Stimulated activated naive CD8-positive, alpha-beta T cell treated with anti-CD3 and anti-CD28 coated beads, Interleukin-15, amount 100 ng/mL, for 72 hours (primary cell): ENCODE measurements at places on chromosomes 5 and 9.

DNA sequence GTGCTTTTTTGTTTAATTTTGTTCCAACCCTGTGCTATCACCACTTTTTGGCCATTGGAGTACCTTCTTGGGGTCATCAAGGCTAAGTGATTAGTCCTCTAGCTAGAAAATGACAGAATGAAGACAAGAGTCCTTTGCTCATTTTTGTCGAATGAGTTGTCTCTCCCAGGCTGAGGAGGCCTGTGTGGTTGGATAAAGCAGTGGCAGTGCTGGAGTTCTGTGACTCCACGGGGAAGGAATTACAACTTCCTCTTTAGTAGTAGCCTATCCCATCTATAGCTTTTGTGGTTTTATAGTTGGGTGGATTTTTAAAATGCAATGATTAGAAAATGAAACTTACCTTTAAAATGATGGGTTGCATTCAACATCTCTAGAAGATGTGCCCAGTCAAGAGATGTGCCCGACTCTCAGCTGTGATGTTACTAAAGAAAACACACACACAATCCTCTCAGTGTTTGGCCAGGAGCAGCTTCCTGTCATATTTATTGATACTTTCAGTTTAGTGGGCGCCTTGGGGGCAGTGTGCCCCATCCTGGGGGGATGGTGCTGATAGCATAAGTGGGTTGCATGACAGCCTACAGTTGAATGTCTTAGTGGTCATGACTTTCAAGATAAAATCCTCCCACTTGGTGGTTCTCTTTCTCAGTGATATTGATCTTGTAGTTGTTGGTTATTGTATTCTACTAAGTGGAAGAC, 11.9 kb downstream of the OTULINL start:
- peak; percentile 77 for DNase-seq

- DNase-seq, result no peak
These were observed 149.7 kb upstream of the ADCY2 start for GRCh38 chr5:7246287-7246686.

DNA sequence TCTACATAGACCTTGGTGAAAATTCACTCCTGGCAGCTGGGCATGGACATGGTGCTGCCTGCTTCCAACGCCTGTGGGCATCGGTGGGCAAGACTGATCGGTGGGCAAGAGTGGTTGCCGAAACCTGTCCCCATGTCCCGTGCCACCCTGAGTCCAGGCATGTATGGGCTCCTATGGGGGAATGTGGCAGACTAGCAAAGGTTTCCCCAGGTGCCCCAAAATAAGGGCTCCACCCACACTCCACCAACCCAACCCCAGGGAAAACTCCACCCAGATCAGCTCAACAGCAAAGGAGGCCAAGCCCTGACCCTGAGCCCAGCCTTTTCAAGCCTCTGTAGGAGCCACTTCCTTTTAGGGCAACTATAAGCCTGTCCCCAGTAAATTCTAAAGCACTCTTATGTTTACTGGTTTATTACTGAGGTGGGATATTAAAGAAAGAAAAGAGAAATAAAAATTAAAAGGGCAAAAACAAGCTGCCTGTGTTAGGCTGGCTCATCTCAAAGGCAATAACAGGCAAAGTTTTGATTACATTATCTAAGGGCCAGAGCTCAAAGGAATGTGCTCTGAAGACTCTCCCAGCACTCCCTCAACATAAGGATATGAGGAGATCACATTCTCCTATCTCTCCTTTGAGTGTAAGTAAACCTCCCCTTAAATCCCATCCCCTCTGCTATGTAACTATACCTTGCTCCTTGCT, 8.9 kb upstream of the SPATA31E1 start:
- no peak for DNase-seq

- no peak for DNase-seq
These were observed 42.2 kb upstream of the FBXW11 start for GRCh38 chr5:172048539-172049101.

DNA sequence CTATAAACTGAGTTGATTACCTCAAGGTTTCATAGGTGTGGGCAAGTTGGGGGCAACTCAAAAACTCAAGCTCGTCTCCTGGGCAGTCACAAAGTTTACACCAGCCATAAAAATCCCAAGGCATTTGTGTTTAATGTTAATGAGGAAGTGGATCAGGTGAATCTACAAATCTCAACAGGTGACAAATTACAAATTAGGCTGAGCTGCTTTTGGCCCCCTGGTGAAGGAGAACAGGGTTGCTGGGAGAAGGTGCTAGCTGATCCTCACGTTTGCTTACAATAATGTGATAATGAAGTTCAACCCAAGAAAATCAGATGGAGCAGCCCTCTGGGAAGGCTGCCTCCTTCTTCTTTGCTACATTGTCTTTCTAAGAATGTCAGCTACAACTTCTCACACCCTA, 488.4 kb upstream of the DMAC1 start:
- no peak for DNase-seq

DNA sequence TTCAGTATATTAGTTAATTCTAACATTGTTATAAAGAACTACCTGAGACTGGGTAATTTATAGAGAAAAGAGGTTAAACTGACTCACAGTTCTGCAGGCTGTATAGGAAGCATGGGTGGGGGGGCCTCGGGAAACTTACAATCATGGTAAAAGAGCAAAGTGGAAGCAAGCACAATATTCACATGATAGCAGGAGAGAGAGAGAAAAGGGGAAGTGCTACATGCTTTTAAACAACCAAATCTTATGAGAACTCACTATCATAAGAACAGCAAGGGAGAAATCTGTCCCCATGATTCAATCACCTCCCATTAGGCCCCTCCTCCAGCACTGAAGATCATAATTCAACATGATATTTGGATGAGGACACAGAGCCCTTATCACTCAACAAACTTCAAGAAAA, 324.9 kb downstream of the ZNF608 start:
- DNase-seq, result no peak

DNA sequence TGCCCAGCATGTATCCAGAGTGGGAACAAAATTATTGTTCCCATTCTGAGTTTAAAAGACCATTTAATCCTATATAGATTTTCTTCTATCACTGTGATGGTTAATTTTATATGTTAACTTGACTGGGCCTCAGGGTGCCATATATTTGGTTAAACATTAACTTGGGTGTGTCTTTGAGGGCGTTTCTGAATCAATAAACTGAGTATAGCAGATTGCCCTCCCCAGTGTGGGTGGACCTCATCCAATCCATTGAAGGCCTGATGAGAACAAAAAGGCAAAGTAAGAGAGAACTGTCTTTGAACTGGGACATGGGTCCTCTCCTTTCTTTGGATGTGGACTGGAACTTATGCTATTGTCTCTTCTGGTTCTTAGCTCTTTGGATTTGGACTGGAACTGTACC, 17.3 kb downstream of the RIOK2 start:
- DNase-seq, result no peak

- no peak for DNase-seq
These were observed 34.1 kb upstream of the NANS start for GRCh38 chr9:98022447-98022846.

DNA sequence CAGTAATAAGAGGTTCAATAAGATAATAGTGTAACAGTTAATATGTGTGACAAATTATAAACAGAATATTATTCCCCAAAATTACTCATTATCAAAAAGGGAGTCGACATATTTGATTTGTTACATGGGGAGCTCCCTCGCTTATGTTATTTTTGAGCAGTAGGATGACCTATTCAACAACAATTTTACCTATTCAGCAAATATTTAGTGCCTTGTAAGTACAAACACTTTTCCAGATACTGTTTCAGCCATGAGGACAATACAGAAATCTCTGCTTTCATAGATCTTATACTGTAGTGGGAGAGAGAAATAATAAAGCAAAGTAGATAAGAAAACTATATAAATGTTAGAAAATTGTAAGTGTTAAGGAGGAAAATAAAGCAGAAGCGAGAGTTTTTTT, 1342.8 kb upstream of the WWC1 start:
- no peak for DNase-seq

DNA sequence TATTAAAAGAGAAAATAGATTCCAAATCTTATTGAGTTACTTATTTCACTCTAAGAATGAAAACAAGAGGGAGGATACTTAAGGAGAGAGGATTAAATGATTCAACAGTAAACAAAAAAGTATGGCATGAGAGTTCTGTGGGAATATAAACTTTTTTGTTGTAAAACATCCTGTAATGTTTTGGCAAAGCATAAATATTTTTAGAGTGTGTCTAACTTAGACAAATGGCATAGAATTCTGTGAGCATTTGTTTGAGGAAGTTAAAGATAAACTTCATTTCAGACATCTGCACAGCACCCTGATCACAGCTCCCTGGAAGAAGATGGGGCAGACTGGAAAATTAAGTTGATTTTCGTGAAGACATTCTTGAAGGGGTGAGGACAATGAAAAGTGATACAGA, 246.8 kb upstream of the HAPLN1 start:
- no peak for DNase-seq

GRCh38 chr5:32283539-32284377, 29.0 kb downstream of the MTMR12 start:
- DNase-seq, result peak; percentile 20

DNA sequence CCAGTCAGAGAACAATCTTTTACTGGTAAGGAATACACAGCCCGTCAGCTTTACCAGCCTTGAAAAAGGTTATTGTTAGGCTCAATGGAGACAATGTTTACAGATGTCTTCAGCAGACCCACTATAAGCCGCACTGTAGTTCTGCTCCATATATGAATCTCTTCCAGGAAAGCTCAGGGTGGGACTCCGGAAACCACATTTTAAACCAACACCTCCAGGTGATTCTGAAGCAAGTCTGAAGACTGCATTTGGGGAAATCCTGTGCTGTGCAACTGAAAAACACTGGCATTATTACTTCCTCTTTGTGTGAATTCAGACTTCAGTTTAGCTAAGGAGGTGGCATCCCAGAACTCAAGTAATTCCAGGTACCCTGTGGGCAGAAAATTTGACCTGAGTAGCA, 3.5 kb downstream of the GZMK start:
- DNase-seq, result no peak

DNA sequence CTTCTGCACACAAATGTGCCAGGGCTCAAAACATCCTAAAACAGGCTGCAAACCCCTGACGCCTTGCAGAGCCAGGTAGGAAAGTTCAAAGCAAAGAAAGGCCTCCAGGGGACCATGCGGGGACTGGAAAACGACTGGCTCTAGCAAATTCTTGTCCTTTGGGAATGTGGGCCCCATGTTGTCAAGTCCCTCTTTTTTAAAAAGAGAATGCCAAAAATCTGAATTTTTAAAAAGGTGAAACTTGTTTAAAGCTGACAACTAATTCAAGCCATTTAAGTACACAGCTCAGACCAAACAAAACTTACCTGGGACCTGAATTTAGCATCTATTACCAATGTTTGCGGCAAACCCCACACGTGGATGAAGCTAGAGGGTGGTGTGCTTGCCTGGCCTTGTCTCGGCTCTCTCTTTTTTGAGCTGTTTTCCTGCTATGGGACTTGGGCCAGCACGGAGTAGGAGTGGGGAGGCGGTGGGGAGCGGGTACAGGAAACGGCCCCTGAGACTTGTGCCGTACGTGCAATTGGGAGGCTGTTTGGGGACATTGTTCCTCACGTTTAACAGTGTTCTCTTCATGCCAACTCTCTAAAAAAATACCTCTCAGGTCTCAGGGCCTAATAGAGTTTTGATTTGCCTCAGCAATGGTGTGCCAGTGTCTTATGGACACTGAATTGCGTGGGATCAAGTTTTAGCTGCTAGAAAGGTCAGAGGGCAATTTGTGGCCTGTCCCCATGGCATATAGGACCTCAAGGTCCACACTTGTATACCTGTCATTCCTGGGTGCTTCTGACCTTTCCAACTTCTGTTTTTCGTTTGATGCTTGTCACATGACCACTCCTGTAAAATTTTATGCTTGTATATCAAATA, 15.1 kb upstream of the PHF19 start:
- DNase-seq, result no peak

- no peak for DNase-seq
These were observed 187.8 kb downstream of the NXNL2 start for GRCh38 chr9:88722753-88723152.

DNA sequence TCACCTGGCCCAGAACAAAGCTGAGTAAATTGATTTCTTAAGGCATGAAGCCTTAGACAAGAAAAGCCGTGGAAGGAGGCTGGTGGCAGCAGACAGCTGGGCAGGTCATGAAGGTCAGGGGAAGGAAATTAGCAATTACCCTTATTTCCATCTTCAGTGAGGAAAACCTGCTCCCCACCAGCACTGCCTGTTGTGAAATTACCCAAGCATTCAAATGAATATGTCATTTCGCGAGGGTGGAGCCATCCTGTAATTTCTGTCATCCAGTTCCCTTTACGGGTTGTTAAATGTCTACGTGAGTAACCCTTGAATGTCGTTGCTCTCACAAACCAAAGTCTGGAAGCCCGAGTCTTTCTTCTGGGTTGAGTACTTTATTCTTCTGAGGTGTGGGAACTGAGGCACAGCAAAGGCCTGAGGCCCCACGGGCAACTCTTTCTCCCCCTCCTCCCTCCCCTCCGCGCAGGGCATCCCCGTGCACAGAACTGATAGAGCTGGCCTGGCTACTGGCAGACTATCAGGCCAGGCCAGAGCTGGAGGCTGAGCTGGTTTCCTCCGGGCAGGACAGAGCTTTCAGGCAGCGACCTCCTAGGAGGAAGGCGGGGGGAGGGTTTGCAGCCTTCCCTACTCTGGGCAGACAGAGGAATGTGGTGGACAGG, 22.0 kb upstream of the AK3 start:
- no peak for DNase-seq

GRCh38 chr9:110919609-110920008, 118.7 kb downstream of the LPAR1 start:
- no peak for DNase-seq

DNA sequence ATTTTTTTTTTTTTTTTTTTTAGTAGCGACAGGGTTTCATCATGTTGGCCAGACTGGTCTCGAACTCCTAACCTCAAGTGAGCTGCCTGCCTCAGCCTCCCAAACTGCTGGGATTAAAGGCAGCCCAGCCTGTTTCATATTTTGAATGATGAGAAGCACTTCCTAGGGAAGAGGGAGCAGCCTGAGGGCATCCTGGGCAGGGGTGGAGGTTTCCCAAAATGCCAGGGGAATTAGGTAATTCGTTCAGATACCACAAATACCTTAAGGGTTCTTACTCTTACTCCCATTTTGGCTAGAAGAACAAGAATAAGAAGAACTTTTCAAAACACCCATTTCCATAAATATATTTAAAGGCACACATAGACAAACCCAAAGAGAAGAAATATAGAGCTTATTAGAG, 29.5 kb upstream of the RAPGEF1 start:
- no peak for DNase-seq

GRCh38 chr5:107505763-107506534, 164.8 kb downstream of the EFNA5 start:
- no peak for DNase-seq

DNA sequence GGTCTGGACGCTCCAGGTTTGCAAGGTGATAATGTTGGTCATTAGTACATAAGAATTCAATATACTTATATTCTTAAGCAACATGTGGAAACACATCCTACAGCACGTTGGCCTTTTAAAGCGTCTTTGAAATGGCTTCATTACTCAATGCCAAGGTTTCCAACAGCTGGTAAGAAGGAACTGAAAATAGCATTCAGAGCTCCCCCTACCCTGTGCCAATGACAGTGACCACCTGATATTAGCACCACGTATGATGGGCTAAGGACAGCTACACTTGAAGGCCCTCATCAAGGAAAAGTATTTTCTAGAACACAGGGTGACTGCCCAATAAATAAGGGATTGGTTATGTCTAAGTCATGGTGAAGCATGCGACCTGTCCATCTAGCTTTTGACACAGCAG, 9.9 kb downstream of the ZNF622 start:
- DNase-seq, result no peak
